ENCODE measurements at places on chromosomes 11 and 22.

DNA sequence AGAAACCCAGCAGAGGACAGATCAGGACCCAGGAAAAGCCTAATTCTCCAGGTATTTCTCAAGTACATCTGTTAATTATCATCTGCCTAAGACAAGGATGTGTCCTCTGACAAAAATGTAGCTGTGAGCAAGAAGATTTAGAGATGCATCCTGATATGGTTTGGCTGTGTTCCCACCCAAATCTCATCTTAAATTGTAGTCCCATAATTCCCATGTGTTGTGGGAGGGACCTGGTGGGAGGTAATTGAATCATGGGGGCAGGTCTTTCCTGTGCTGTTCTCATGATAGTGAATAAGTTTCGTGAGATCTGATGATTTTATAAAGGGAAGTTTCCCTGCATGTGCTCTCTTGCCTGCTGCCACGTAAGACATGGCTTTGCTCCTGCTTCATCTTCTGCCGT, 381.8 kb downstream of the BUD13 start:
- no peak for DNase-seq

DNA sequence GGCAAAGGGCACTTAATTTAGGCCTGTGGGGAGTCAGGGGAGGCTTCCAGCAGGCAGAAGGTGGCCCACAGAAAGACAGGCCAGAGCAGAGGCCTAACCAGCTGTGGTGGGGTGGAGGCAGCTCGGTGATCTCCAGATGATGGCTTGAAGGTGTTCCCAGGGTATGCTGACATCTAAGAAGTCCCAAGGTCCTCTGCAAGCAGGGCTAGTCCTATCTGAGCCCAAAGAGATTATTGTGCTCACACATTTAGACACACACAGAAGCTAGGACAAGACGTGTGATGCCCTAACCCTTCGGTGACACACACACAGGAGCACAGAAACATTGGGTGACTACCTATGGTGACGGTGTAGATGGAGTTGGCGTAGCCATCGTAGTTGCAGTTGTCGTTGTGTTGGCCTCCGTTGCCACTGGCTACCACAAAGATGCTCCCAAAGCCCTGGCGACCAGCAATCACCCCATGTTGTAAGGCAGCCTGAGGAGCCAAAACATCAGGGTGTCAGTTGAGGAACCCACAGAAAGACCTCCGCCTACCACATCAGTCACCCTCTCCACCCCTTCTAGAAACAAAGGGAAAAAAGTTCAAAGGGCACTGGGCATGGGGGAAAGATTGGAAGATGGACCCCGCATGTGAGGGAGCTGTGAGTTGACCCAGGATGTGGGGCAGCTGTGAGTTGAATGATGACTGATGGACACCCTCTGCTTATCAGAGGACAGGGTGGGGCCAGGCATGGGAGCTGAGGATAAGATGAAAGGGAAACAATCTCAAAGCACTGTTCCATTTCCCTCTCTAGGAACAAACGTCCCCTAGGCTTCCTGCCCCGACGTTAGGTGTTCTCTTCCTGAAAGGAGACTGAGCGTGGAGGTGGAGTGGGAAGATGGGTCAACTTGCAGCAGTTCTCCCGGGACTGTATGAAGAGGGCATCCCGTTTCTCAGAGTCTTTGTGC, 7.9 kb downstream of the PCSK7 start:
- no peak for DNase-seq

- peak; percentile 91 for DNase-seq
These were observed 7.6 kb downstream of the CARS1 start for GRCh38 chr11:3049430-3050243.

GRCh38 chr11:26048271-26048670, 283.7 kb upstream of the ANO3 start:
- no peak for DNase-seq

- no peak for DNase-seq
These were observed 43.9 kb downstream of the C11orf91 start for GRCh38 chr11:33656768-33657167.

DNA sequence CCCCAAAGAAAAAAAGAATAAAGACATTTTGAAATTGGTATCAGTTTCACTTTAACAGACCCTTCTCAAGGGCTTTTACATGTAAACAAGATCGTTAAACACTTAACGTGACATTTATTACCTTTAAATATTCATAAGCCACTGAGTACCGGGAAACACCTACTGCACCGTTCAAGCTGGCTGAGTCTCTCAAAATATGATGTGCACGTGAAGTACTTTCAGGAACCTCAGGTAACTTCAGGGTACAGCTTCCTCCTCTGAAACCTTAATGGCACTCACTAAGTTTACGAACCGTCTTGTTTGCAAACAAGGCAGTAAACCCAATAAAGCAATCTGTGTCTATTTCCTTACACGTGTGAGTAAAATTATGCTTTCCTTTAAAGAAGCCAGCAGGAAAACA, 105.5 kb upstream of the TENM4 start:
- DNase-seq = no peak

DNA sequence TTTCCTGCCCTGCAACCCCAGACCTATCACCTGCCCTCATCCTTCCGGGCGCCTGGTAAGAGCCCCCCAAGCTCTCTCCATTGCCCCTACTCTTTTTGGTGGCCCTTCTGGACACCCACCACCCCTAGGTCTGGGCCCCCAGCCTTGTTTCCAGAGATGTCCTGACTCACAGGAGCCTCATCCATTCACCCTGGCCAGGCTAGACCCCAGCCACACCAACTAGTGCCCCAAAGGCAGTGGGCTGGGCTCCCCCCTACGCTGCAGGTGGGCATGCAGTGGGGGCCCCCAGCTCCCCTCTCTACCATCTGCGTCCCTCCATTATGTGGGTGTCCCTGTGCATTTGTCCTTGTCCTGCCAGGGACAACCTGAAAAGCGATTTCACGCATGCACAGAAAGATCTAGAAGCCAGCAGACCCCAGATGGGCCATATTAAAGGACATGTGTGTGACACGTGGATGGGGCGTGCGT, 1.4 kb downstream of the MRGPRF start:
- DNase-seq = no peak

DNA sequence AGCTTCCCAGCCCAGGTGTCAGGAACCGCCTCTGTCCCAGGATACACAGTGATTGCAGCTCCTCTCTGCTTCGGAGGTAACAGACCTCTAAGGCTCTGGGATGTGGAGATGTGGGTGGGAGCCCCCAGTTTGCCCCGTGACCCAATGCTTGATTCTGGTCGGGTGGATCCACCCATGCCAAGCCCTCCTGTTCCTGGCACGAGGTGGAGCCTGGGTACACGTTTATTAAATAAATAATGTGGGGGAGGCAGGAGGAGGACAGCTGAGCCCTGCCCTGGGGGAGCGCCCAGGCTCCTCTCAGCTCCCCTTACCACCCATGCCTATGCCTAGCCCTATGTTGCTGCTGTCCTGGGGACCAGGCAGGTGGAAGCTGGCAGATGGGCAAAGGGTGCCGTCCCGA, 16.0 kb downstream of the ARHGEF17 start:
- DNase-seq = no peak

DNA sequence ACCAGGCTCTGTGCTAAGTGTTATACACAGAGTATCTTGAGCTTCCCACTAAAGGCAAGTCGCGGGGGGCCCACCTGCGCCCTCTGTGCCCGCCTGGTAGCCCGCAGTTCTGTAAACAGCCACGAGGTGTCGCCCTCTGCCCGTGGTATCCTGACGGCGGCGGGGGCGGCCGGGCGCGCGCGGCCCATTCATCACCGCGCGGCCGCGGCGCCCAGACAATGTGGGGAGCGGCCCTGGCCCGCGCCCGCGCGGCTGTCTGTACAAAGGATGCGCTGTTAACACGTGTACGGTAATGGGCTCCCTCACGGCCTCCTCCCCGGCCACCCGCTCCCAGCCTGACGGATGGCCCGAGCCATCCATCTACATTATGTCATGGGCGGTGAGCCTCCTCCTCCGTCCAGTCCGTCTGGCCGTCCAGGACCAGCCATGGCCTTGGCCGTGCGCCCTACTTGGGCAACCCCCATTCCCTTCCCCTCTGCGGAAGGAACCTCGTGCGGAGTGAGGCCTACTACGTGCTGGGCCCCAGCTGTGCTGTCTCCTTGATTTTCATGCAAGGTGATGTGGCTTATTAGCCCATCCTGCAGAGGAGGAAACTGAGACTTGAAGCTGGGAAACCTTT, 99.4 kb downstream of the MIAT start:
- no peak for DNase-seq

DNA sequence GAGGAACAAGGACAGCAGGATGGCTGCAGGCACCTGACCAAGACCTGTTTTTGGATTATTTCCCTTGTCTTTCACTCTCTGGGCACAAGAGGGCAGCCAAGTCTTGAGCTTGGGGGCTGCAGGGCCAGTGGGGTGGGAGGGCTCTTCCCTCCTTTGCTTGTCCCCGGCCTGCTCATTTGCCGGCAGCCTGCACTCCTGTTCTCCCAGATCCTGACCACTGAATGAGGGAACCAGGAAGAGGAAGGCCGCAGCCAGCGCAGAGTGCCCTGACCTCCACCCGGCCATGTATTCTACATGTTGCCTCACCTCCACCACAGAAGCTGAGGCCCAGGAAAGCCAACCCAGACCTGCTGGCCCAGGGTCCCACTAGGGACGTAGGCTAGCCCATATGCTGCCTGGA, 15.5 kb upstream of the NNMT start:
- peak; percentile 48 for DNase-seq

DNA sequence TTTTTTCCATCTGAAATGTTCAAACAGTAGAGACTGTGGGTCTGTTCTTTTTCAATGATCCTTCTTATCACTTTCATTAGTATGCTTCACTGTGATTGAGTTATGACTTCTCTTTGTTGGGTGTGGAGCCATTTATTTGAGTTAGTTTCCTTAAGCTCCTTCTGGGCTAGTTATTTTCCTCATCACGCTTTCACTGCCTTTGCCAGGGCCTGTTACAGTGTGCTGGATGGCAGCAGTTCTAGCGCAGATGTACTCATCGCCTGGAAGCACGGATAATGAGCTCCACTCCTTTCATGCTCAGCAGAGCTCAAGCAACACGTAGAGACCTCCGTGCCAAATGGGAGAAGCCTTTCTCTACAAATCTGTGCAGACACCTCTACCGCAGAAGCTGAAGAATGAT, 7.0 kb upstream of the ARHGAP42 start:
- DNase-seq = no peak

DNA sequence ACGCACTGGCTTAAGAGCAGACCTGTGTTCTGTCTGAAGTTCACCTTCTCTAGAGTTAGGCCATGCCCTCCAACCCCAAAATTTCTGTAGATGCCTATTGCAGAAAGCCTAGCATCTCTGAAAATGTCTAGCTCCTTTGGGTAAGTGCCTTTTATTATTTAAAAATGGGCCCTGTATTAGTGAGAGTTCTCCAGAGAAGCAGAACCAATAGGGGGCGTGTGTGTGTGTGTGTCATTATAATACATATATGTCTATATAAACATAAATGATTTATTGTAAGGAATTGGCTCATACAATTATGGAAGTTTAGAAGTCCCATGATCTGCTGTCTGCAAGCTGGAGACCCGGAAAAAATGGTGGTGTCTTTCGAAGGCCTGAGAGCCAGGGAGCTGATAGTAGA, 144.7 kb downstream of the TTC17 start:
- peak; percentile 33 for DNase-seq

- DNase-seq = no peak
These were observed 242.0 kb downstream of the ETS1 start for GRCh38 chr11:128345316-128345715.

- DNase-seq = no peak
These were observed 156.5 kb downstream of the RRAS2 start for GRCh38 chr11:14202251-14203196.

GRCh38 chr22:19933341-19934241, 8.0 kb upstream of the COMT start:
- DNase-seq = no peak

- no peak for DNase-seq
These were observed 39.9 kb upstream of the NUP160 start for GRCh38 chr11:47887910-47888569.

- DNase-seq = peak; percentile 84
These were observed 13.2 kb downstream of the POLA2 start for GRCh38 chr11:65274735-65275682.

- no peak for DNase-seq
These were observed 27.0 kb upstream of the SLC22A8 start for GRCh38 chr11:63042596-63042995.

GRCh38 chr11:116217006-116217405, 555.8 kb downstream of the BUD13 start:
- no peak for DNase-seq

GRCh38 chr11:35247428-35247827, 108.5 kb downstream of the CD44 start:
- no peak for DNase-seq

- no peak for DNase-seq
These were observed 36.5 kb upstream of the TOLLIP start for GRCh38 chr11:1345737-1346513.

DNA sequence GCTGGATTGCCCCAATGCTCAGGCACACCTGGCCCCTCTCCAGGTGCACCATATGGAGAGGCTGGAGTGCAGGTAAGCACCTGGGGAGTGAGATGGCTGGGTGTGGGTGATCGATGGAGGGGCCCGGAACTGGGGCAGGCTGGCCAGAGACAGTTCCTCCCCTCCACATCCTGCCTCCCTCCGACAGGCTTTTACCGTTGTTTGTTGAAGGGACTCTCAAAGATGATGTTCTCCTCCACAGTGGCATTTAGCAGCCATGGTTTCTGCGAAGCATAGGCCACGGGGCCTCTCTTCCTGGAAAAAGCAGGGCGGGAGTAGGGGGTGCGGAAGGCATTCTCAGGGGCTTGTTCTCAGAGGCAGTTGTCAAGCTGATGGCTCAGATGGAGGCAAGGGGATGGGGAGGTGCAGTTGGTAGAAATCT, 25.9 kb upstream of the KCNJ11 start:
- DNase-seq = no peak

All from Kasumi-1 (cell line).